Activated naive CD4-positive, alpha-beta T cell (primary cell): ENCODE measurements at places on chromosomes 6 and 20.

DNA sequence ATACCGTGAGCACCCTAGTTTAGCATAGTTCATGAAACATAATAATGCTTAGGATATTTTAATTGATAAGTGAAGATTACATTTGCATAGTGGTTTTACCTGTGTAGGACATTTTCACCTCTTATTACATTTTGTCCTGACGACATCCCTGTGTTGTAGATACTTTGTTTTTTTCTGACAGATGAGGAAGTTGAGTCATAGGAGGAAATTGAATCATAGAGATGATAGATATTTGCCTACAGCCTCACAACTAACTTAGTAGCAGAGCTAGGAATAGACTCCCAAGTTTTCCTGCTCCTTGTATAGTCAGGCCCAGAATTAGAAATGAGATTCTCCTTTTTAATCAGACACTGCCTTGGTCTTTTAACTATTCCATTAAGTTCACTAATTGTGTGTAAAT is 100.5 kb upstream of the SUPT3H start:
- no peak for DNase-seq

DNA sequence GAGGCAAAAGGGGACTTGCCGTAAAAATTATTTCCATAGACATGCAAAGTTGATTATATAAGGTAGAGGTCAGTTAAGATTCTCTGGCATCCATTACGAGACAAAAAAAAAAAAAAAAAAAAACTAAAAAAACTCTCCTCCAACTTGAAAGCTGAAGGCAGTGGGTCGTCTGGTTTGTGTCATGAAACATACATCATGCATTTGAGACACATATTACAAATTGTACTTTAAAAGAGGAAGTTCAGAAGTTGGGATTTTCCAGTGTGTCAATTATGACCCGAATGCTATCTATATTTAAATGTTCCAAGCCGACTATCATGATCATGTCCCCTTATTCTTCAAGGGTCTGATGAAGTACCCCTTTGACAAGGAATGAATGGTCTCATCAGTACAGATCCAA is 125.1 kb downstream of the ZNF217 start:
- no peak for DNase-seq

- DNase-seq, result no peak
Observed at GRCh38 chr6:130000526-130001421, 17.6 kb upstream of the L3MBTL3 start.

GRCh38 chr20:50304501-50304856 is 113.8 kb downstream of the CEBPB start:
- no peak for DNase-seq

DNA sequence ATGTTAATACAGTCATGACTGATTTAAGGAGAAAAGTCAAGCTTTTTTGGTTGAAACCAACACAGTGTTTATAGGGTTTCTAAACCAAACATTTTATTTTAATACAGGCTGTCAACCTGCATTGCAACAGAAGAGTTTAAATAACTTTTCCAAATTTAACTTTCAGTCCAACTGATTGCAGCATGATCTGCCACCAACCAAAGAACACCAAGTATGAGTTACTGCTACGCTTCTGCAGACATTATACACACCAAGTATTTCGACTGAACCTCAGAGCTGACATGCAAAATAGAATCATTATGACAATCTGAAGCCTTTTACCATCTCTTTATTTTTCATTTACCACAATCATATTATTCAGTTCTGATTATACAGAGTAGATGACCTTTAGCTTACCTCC is 151.2 kb upstream of the DST start:
- DNase-seq, result no peak

GRCh38 chr6:161630674-161631073 is 356.8 kb upstream of the AGPAT4 start:
- no peak for DNase-seq

DNA sequence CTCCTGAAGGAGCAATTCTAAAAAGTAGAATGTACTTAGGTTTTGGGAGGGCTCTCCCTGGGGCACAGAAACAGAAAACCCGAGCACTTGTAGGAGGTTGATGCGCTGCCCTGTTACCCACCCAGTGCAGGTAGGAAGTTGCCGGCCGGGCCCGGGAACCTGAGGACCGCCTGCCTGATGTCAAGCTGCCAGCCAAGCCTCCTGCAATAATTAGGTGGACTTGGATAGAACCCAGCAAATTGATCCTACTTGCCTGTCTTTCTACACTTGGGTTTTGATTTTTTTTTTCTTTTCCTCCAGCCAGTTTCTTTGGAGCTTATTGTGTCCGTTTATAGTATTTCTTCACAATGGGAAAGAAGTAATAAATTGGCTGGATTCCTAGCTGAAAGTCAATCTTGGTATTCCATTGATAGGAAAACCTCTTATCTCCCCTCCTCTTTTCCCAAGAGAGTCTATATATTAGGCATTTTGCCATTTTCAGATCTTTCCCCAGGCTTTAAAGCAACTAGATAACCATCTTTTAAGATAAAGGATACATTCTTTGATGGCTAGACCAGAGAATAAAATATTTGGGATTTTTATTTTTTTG is 78.3 kb upstream of the FYN start:
- DNase-seq, result no peak

GRCh38 chr6:118663993-118664985 is 12.9 kb upstream of the CEP85L start:
- DNase-seq, result no peak

DNA sequence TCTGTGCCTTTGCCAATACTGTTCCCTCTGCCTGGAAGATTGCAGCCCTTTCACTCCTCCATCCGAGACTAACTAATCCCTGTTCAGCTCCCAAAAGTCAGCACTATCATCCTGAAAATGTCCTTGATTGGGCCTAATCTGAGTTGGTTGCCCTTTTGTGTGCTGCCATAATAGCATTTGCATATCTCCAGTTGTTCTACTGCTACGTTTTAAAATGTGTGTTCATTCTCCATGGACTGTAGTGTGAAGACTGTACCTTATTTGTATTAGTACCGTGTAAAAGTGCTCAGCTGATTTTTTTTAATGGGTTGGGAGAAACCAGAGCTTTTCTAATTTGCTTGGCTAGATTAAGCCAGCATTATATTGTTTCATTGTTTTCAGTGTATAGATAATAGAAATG is 401.3 kb downstream of the LAMA2 start:
- DNase-seq, result no peak

GRCh38 chr6:81929828-81930227 is 177.3 kb upstream of the TENT5A start:
- no peak for DNase-seq

DNA sequence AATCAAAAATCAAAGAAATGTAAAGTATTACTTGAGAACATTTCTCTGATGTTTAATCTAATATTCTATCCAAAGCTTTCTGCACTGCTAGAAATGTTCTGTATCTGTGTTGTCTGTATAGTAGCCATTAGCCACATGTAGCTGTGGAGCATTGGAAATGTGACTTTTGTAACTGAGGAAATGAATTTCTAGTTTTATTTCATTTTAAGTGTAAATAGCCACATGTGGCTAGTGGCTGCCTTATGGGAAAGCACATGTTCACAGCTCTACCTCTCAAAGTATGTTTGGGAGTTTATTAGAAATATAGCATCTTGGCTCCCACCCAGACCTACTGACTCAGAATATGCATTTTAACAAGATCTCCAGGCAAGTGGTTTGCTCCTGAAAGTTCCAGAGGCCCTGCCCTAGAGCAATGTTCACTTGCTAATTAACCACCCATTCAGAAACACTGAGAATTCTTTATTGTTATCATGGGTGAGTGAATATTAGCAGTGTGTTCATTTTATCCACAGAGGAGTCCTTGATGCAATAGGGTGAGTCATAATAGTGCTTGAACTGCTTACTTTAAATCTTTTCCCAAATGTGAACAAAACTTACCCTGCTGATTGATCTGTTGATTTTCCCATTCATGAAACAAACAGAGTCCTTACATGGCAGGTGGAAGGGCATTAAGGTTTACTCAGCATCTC is 282.7 kb downstream of the PLCB1 start:
- no peak for DNase-seq

GRCh38 chr6:5012519-5012918 is 8.7 kb upstream of the RPP40 start:
- DNase-seq, result no peak

- DNase-seq, result no peak
Observed at GRCh38 chr6:44650495-44650894, 263.0 kb downstream of the CDC5L start.

DNA sequence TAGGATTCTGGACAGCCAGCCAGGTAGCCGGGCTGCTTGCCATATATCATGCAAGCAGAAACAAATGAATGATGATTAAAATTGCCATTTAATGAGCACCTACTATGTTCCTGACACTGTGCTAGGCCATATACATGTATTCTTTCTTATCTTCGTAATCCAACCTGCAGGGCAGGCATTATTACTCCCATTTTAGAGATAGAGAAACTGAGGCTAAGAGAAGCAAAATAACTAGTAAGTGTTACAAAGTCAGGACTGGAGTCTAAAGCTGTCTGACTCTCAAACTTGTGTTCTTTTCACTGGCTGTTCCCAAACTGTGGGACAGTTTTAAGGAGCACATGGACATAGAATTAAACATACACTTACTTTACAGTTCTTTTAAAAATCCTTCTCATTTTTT is 2.0 kb downstream of the CD40 start:
- DNase-seq, result no peak

- no peak for DNase-seq
Observed at GRCh38 chr6:73369157-73369556, 540 bp downstream of the OOEP start.

DNA sequence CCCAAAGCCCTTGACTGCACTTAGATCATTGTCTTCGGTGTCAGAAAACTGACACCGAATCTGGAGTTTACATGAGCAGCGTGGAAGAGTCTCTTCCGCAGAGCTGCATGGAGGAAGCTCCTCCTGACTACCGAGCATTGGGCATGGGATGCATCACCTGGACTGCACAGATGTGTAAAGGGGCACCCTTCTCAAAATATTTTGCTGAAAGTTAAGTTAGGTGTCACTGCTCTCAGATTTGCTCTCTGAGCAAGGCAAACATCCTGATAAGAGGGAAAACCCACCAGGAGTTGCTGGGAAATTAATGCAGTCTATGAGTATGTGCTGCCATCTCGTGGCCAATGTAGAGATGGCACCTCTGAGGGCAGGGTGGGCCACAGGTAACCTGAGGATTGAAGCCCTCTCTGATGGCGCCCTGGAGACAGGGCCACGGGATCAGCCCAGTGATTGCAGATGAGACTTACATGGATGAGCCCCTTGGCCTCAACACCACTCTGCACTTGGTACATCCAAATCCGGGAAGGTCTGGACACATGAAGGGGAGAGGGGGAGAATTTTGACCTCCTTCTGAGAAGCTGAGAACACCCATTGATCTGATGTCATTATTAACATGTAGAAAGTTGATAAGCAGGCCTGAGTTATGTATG is 129.9 kb downstream of the LPA start:
- DNase-seq, result peak; percentile 36

DNA sequence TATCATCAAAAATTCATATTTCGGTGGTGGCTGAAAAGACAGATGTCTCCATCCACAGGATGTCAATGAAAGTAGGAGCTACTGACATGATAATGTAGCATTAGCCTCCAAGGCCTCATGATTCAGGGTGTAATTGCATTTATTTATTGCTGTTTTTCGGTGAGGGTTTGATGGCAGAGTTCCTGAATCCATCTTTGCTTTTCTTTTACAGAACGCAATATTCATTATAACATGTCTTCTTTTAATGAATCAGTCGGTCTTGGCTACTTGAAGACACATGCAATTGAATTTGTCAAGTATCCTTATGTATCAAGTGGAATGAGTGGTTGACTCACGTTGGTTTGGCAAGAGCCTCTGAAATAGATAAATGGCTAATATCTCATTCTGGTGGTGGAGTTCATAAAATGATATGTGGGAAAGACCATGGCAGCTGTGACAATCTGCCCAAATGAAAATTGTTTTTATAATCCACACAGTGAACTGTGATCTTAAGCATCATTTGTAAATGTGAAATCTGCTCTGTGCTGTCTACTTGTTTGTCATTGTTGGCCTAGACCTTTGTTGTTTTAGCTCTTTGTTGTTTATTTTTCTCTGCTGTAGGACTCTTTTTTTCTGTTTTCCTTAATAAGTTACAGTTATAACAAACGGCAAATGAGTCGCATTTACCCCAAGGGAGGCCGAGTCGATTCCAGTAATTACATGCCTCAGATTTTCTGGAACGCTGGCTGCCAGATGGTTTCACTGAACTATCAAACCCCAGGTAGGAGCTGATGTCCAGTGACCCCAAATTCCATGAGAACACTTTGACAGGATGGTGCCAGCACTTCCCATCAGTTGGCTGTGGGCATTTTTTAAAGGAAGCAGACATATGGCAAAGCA is 105.7 kb upstream of the LAMP5 start:
- DNase-seq, result no peak

GRCh38 chr6:149431905-149432775 is 32.1 kb downstream of the SUMO4 start:
- peak; percentile 86 for DNase-seq

GRCh38 chr6:33570806-33571636 is 9.1 kb downstream of the BAK1 start:
- peak; percentile 66 for DNase-seq

- DNase-seq, result no peak
Observed at GRCh38 chr6:138523347-138524210, 24.3 kb upstream of the NHSL1 start.

- no peak for DNase-seq
Observed at GRCh38 chr6:12422848-12423247, 132.7 kb downstream of the EDN1 start.

DNA sequence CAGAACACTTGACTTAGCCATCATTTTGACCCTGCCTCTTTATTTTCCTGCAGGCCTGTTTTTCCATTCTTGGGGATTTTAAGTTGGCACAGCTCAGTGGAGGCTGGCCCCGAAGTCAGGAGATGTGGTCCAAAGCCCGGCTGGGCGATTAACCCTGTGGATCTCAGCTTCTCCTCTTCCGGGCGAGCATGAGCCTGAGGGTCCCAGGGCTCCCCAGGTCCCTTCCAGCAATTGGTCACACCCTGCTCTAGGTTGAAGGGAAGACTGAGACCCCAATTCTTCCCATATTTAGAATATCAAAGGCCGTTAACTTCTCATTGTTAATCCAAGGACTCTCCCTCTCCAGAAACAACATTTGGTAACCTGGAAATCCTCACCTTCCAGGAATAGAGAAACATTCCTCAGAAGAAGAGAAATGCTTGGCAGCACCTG is 2.3 kb downstream of the THBS2 start:
- DNase-seq, result no peak

- no peak for DNase-seq
Observed at GRCh38 chr6:163712566-163712961, 298.0 kb downstream of the QKI start.

- no peak for DNase-seq
Observed at GRCh38 chr6:39758905-39759605, 33.1 kb upstream of the DAAM2 start.

- no peak for DNase-seq
Observed at GRCh38 chr20:38864662-38865061, 59.2 kb downstream of the PPP1R16B start.

- DNase-seq, result no peak
Observed at GRCh38 chr6:1027795-1028569, 283.9 kb upstream of the FOXQ1 start.

- DNase-seq, result no peak
Observed at GRCh38 chr6:155548576-155548975, 92.9 kb upstream of the NOX3 start.

- DNase-seq, result no peak
Observed at GRCh38 chr6:9204171-9204570, 768.8 kb upstream of the SLC35B3 start.
